Left ventricle myocardium superior (tissue), 1 donor: ENCODE measurements at places on chromosomes 1 and 21. TPM values are rescaled to one million over a fixed set of nuclear protein-coding genes. Genes with fewer than 3 reads are reported as not detected.

- no peak for DNase-seq
These were observed 120.6 kb upstream of the PALMD start for GRCh38 chr1:99525331-99525730.

DNA sequence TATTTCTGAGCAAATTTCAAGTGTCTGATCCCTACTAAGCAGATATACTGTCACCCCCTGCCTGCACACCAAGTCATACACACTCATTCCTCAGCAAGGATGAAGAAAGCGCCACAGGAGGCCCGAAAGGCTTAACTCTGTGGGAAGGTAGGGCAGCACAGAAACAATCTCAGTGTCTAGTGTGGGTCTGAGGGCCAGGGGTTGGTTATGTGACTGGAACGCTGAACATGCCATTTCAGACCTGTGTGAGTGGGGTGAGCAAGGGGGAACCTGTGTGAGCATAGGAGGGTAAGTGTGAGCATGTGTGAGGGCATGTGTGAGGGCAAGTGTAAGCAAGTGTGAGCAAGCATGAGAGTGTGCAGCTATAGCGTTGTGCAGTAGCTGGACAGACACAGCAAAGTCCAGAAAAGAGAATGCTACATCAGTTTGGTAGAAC is 6.2 kb downstream of the ITPKB start:
- no peak for DNase-seq

DNA sequence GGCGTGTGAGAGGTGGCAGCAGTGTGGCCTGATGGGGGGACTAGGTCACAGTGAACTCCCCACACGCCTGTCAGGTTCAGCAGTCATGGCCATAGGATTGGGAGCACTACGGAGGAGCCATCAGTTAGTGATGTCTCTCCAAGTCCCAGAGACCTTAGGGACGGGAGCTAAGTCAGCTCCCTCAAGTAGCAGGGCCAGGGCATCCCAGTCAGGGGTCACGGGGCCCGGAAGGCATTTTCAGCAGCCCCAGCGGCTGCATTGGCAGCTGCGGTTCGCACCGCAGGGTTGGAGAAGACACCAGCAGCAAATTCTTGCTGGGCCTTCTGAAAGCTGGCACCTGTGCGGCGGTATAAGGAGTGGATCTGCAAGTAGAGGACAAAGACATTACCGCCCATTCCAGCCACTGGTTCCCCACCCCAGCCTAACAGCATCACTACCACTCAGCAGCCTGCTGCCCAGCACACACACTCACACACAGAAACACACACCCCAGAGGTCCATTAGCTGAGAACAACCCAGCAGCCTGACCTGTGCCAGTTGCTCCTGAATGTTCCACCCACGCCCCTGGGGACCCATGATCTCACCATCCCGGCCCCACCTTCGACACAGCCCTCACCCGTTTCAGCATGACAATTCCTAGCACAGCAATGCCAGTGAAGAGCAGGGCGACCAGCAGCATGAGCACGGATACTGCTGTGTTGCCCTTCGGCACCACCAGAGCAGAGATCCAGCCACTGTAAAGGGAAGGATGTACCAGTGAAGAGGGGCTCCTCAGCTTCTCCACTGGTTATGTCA is 972 bp upstream of the ENTREP3 start:
- DNase-seq, result no peak

DNA sequence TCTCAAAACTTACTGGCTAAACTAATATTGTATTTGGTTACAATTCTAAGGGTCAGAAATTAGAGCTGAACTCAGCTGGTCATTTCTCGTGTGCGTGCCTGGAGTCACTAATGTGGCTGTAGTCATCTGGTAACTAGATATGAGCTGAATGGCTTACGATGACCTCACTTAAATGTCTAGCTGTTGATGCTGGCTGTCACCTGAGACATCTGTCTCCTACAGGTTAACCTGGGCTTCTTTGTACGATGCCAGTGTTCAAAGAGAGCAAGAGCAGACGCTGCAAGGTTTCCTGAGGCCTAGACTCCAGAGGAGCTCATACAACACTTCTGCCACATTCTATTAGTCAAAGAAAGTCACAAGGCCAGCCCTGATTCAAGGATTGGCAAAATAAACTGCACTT is 17.1 kb upstream of the ALG6 start:
- DNase-seq, result no peak

DNA sequence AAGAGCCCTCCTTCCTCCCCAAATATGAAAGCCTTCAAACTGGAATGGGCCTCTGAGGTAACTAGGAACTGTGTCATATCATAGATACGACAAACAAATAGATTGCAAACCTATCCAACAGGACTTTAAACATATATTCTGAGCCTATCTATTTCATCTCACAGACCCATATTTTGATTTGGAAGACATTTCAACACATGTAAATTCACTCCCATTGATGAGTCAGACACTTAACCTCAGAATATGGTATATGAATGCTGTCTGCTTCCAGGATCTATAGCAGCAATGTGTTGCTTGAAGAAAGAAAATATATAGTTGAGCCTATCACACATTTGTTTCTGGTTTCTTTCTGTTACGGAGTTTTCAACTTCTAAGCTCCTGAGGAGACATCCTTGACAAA is 221.9 kb upstream of the SAMSN1 start:
- DNase-seq, result no peak

The NTMT2 gene
- total RNA-seq, result 5.9 TPM

- DNase-seq, result no peak
These were observed 7.8 kb upstream of the CD46 start for GRCh38 chr1:207744000-207744534.

- DNase-seq, result no peak
These were observed 29.0 kb downstream of the MDM4 start for GRCh38 chr1:204545202-204545601.

DNA sequence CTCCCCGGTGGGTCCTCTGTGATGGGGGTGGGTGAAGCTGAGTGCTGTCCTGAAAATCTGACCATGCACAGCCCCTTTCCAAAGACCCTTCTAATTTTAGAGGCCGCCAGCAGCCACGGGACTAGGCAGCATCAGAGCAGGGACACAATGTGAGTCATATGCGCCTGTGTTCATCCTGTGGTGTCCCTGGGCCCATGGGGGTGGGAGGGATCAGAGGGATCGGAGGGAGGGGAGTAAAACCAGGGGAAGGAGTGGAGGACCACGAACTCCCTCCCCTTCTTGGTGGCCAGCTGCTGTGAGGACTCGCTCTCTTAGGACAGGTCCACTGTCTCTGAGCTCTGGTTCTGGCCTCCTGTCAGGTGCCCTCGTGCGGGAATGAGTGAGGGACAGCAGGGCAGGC is 61.5 kb downstream of the ADARB1 start:
- DNase-seq, result no peak

GRCh38 chr1:65845535-65846060 is 52.9 kb downstream of the PDE4B start:
- DNase-seq, result no peak

DNA sequence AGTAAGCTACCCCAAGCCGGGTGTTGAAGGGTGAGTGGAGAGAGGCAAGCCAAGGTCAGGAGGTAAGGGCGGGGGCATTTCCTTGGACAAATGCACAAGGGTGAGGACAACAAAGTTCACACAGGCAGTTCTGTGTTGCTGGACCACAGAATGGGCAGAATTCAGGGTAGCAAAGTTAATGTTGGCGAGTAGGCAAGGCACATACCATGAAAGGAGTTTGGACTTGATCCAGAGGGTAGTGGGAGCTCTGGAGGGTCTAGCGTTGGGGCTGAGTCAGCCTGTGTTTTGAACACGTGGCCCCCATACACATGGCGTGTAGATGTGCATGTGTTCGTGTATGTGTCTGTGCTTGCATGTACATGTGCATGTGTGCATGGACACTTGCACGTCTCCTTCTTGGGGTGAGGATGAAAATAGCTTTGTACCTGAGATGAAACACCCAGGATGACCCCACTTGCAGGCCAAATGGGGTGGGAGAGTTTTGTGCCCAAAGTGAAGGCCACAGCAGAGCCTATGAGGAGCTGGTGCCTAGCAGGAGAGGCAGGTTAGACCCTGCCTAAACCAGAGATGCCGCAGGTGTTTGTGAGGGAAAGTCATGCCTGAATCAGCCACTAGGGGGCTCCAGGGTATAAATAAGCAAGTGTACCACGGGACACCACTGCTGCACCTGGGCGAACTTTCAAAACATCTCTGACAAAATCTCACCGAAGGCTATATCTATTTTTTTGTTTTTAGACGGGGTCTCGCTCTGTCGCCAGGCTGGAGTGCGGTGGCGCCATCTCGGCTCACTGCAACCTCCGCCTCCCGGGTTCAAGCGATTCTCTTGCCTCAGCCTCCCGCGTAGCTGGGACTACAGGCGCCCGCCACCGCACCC is 21.8 kb downstream of the SLC27A3 start:
- peak; percentile 76 for DNase-seq

DNA sequence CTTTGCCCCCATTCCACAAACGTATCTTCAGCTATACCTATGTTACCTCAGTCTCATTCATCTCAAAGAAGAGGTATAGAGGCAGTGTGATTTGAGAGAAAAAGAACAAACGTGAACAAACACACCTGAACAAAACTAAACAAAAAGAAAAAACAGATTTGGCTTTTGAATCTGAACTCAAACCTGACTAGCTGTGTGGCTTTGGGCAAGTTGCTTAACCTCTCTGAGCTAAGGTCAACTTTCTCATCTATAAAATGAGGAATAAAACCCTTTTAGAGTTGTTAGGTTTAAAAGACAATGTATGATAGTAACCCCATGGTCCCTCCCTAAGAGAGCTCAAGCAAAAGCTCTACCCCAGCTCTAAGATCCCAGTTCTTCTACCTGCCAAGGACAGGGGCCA is 73.5 kb downstream of the ZNF648 start:
- no peak for DNase-seq

DNA sequence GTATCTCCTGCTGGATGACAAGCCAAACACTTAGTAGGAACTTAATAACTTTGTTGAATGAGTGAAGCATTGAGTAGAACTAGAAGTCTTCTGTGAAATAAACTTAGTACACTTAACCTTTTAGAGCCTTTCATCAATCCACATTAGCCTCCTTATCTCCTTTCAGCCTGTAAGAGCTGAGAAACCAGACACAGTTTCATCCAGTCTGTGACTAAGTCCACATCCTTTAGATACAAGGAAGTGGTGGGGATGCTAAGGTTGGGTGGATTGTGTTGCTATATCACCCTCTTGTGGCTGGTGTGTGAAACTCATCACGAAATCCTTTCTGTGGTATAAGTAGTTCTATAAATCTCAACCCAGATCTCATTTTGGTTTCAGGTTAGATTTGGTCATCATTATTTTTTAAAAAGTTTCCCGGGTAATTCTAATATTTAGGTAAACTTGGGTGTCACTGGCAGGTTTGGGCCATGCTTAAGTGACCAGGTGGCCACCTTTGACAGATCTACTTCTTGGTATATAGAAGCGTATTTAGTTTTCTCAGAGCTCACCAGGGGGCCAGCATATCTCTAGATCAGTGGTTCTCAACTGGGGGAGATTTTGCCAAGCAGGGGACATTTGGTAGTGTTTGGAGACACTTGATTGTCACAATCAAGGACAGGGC is 27.8 kb upstream of the CD84 start:
- DNase-seq, result no peak

GRCh38 chr1:242132121-242132817 is 133.4 kb upstream of the MAP1LC3C start:
- DNase-seq, result no peak

The ADAMTS1 gene
- total RNA-seq, result 41.8 TPM
